ENCODE measurements at places on chromosomes 1 and 21.

GRCh38 chr1:101005183-101005582 lies 20.4 kb downstream of the DPH5 start:
- DNase-seq, result no peak

- no peak for DNase-seq
These were observed 269.5 kb downstream of the HHAT start for GRCh38 chr1:210598135-210598652.

GRCh38 chr1:18907917-18908845 lies 5.8 kb upstream of the ALDH4A1 start:
- no peak for DNase-seq

GRCh38 chr1:208599063-208599462 lies 354.9 kb upstream of the PLXNA2 start:
- DNase-seq, result no peak

DNA sequence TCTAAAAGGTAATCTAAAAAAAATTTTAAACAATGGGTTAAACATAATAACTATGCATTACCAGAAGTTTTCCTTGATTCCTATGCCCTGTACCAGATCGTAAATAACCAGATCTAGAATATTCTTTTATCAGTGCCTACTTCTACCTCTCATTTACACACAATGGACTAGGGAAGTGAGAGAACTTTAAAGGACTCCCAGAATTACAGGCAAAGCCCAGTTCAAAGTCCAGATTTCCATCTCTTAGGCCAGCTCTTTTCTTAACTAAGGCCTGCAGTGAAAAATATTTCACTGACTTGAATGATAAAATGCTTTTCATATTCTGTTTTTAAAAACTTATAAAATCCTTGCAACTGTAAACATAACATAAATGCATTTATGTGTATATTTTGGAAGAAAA lies 32.6 kb downstream of the ESRRG start:
- no peak for DNase-seq

GRCh38 chr1:227234998-227235405 lies 83.3 kb downstream of the CDC42BPA start:
- peak; percentile 9 for DNase-seq

DNA sequence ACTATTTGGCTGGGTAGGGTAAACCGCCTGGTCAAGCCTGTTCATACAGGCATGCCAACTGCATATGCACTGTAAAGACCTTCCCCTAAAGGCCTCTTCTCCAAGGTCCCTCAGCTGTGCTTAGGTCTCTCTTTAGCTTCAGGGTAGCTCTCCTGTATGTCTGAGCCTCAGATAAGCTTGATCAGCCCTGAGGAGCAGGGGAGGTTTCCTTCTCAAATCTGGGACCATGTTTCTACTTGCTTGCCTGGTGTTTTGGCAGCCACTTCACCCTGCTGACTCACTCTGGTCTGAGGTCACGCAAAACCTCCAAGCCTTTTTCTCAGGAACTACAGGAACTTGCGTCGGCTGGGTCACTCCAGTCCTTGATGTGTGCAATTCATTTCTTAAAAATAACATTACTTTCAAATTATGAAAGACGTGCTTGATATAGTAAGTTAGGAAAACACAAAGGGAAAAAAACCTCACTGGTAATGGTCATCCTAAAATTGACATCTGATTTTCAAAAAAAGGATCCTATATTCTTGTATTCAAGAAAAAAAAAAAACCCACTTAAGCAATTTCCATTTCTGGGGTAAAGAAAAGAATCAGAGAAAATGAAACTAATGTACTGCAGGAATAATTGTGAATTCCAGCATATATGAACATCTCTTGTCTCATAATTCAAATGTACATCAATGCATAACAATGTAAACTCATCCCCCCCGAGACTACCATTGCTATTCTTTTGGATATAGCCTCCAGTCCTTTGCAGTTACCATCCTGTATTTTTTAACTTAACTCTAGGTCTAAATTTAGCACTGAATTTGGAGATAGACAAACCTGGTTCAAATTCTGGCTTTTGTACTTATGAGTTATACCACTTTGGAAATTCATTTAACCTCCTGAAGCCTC lies 24.8 kb upstream of the RNF19B start:
- no peak for DNase-seq

GRCh38 chr1:220001095-220001501 lies 45.2 kb downstream of the EPRS1 start:
- DNase-seq, result no peak

DNA sequence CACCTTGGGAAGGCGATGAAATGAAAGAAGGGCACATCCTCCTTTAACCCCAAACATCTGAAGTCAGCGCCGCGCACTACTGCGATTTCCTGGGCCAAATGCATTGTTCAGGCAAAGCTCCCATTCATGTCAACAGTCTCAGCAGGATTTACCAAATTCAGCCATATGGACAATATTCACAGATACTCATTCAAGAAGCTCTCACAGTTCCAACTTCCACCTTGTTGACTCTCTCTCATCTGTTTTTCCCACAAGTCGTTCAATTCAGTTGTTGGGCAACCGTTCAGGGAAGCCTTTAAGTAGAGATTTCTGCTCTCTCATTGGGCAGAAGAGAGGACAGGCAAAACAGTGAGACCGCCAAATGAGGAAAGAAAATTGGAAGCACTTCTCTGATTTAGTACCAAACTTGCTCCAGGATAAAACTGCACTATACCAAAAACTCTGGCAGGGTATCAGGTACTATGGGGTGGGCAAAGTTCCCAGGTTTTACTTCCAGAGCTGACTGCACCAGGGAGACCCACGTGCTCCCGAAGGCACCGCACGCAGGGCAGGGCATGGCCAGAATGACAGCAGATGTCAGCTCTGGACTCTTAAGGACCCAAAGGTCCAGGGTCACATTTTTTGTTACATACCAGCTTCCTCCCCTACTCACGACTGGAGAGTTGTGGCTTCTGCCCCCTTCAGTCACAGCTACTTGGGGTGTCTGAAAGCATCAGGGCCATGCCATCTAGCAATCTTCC lies 668.8 kb downstream of the KIF26B start:
- no peak for DNase-seq

GRCh38 chr1:117607471-117607870 lies 1.6 kb downstream of the TENT5C start:
- DNase-seq, result no peak

DNA sequence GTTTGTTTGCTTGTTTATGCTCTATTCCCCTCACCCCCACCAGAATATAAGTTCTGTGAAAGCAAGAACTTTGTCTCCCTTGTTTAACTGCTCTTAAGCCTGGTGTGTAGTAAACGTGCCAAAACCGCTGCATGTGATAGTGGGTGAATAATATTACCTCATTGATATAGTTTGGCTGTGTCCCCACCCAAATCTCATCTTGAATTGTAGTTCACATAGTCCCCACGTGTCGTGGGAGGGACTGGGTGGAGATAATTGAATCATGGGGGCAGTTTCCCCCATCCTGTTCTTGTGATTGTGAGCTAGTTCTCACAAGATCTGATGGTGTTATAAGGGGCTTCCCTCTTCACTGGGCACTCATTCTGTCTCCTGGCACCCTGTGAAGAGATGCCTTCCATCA lies 7.6 kb downstream of the LRRC8B start:
- DNase-seq, result no peak

GRCh38 chr1:211741788-211742187 lies 66.4 kb upstream of the NEK2 start:
- DNase-seq, result no peak

GRCh38 chr1:150186789-150187559 lies 37.3 kb downstream of the PLEKHO1 start:
- no peak for DNase-seq

DNA sequence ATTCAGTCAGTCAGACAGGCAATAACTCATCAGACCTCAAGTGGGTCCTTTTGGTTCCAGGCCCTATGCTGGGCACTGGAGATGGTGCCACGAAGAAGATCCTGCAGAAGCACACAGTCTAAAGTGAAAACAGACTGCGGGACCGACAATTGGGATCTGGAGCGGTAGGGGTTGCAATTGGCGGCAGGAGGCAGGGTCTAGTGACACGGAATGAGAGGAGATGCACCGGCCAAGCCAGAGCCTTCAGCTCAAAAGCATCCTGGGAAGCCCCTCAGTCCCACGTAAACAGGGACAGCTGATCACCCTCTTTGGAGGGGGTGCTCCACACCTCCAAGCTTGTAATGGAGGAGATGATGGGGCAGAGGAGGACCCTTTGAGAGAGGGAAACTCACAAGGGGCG lies 56.2 kb downstream of the KLHDC7A start:
- no peak for DNase-seq

DNA sequence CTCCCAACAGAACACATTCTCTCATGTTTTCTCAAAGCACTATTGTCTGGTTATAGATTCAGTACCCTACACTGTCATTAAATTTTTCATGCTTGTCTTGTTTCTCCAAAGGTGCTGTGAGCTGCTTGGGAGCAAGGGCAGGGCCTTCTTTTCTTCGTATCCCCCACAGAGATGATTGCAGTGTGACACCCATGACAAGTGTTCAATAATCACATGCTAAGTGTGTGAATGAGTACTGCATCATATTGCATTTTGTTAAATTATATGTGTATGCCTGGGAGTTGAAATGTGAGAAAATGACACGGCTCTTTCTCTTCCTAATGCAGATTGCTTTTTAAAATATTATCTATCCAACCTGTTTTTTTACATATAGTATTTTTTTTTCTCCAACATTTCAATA lies 57.3 kb upstream of the MAGI3 start:
- DNase-seq, result no peak

GRCh38 chr21:36704281-36704957 lies 5.5 kb downstream of the SIM2 start:
- no peak for DNase-seq

DNA sequence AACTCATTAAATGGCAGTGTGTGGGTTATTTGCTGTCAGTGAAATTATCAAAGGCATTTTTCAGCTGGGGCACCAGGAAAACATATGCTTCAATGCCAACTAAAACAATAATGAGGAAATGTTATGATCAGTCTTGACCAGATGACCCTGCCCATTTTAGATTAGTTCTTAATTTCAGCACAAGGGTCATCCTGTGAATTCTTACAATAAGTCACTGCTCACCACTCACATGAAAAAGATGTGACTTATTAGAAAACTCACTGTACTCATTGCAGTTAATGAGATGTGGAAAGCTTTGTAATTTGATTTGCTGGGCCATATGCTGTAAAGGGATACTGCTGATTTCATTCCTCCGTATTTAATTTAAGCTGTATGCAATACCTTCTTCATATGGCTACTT lies 178.5 kb upstream of the LMO4 start:
- DNase-seq, result no peak

- DNase-seq, result peak; percentile 37
These were observed 43.7 kb upstream of the NFASC start for GRCh38 chr1:204826970-204827369.

GRCh38 chr1:231781892-231782291 lies 155.3 kb downstream of the DISC1 start:
- DNase-seq, result no peak

DNA sequence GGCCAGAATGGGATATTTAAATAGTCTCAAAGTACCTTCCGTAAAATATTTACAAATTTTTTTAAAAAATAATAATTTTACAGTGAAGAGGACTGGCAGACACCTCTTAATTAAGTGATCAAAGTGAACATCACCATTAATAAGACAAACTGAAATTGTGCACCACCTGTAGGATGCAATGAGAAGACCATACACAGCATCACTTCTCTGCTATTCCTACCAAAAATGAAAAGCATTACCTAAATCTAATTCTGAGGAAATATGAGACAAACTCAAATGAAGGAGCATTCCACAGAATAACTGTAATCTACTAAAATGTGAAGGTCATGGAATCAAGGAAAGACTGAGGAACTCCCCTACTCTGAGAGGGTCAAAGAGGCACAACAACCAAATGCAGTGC lies 68.2 kb upstream of the PRDX6 start:
- no peak for DNase-seq

DNA sequence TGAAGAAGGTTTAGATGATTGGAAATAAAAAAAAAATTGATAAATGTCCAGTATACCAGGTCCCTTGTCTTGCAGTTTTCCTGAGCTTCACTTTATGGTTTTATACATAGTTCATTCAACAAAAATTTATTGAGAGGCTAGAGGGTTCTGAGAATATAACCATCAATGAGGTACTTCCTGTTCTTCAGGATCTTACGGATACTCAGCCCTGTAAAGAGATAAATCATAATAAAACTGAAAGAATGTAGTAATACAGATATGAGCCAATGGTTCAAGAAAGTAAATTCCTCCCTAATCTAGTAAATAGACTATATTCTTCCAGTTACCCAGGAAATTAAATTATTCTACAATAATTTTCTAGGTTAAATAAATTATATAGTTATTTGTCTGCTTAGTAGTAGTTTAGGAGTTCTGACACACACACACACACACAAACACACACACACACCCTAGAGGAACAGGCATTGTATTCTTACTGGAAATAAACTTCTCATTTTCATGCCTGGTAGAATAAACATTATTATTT lies 70.4 kb upstream of the HMCN1 start:
- DNase-seq, result no peak

GRCh38 chr1:201424146-201424545 lies 2.6 kb upstream of the TNNI1 start:
- DNase-seq, result no peak

DNA sequence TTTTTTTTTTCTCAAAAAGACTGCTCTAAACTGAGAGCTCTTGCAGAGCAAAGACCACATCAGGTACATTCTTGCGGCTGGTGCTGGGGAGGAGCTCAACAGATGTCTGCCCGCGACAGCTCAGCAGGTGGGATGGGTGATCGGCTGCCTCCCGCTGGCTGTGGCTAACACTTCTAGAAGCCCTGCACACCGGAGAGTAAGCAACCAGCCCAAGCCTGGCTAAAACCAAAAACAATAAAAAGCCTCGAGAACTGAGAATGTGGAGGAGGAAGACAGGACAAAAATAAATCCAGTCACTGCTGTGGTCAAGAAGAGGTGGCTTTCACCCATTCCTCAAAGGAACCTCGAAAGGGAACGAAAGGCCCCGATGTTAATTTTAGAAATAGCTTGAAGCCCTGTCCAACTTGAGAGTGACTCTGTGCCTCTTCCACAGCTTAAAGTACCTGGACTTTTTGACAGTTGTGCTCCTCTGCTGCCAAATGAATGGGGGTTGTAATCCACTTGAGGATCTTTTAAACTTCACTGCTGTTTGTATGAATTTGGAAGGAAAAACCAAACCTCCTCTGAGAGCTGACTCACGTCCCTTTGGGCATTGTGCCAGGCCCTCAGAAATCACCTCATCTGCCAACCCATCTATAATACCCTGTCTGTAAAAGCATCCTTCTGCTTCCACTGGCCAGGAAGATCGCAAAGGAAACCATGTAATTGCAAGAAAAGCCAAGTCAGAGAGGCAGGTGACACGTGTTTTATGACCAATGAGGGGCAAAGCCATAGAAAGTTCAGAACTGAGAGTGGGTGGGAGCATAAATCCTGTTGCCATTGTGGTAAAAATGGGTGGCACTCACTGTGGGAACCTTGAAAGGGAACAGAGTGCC lies 78.6 kb downstream of the KCNN3 start:
- DNase-seq, result peak; percentile 74

- DNase-seq, result no peak
These were observed 299.4 kb upstream of the LYPLAL1 start for GRCh38 chr1:218874313-218874712.

- DNase-seq, result no peak
These were observed 72.1 kb downstream of the PDE9A start for GRCh38 chr21:42725416-42725930.

DNA sequence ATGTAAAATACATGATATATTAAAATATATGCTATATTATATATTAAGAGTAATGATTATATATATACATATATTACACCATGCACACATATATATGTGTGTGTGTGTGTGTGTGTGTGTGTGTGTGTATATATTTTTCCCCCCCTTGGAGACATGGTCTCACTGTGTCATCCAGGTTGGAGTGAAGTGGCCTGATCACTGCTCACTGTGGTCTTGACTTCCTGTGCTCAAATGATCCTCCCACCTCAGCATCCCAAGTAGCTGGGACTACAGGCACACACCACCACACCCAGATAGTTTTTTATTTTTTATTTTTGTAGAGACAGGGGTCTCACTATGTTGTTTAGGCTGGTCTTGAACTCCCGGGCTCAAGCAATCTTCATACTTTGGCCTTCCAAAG lies 54.4 kb upstream of the RBM34 start:
- no peak for DNase-seq

Data from GM12891 (cell line).